ENCODE measurements at places on chromosomes 7 and 10.

- no peak for DNase-seq
Observed at GRCh38 chr10:109126541-109126940, 796.8 kb downstream of the XPNPEP1 start.

GRCh38 chr10:48649349-48649944 lies 35.2 kb upstream of the WDFY4 start:
- no peak for DNase-seq

DNA sequence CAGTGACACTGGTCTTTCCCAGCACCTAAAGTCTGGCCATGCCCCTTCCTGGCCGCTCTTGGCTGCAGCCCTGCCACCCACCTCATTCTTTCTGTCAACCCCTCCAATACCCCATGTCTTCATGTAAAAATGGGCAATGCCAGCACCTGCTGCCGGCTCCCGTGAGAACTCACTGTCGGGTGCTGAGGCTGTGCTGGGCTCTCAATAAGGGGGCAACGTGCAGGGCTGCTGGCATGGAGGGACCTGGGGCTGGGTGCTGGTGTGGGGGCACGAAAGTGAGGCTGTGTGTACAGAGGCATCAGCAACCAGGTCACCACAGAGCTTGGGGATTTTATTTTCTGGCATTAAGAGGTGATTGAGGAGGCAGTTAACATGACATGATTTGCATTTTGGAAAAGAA lies 65.3 kb downstream of the ALOX5 start:
- DNase-seq: no peak

GRCh38 chr7:50497068-50497642 lies 47.0 kb upstream of the FIGNL1 start:
- DNase-seq: no peak

DNA sequence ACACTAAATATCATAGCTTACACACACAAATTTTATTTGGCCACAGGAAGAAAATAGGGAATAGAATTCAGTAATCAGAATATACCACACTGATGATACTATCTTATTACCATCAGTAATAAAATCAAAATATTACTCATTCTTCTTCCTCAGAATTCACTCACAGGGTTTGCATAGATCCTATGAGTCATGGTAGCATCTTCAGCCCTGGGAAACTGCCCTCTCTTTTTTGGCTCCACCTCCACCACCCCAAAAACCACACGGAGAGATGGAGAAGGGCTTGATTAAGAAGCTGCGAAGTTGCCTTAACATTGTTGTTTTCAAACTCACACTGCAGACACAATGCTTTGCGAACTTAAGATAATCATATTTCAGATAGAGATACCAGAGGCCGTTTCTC lies 154.1 kb upstream of the AHR start:
- peak; percentile 60 for DNase-seq

DNA sequence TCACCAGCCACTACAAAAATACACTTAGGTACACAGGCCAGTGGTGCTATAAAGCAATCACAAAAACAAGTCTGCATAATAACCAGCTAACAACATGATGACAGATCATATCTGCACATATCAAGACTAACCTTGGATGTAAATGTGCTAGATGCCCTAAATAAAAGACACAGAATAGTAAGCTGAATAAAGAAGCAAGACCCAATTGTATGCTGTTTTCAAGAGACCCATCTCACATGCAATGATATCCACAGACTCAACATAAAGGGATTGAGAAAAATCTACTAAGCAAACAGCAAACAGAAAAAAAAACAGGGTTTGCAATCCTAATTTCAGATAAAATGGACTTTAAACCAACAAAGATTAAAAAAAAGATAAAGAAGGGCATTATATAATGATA lies 505.4 kb upstream of the FZD8 start:
- no peak for DNase-seq

GRCh38 chr10:129963641-129964501 lies at the start of gene EBF3:
Gene EBF3 (minus strand): TSS chr10:129964274. CDS start chr10:129963768, 506 bp downstream.
- DNase-seq: peak; percentile 26

GRCh38 chr7:541661-542060 lies 22.0 kb upstream of the PDGFA start:
- no peak for DNase-seq

DNA sequence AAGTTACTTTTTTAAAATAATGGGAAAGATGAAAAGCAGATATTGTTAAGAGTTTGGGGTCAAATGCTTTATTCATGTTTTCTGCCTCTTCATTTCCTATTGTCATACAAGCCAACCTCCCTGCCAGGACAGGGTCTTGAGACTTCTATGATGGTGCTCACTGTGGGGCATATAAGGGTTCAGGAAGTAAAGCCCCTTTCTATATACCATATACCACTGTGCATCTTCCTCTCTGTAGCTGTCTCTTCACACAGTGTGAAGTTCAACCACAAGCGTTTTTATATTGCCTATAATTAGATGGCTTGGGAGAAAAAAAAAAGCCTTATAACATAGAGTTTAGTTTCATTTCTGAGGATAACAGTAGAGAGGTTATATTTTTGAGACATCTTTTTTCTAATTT lies 389.8 kb upstream of the SORCS1 start:
- no peak for DNase-seq

GRCh38 chr7:128876127-128876526 lies 13.5 kb downstream of the ATP6V1F start:
- DNase-seq: no peak

DNA sequence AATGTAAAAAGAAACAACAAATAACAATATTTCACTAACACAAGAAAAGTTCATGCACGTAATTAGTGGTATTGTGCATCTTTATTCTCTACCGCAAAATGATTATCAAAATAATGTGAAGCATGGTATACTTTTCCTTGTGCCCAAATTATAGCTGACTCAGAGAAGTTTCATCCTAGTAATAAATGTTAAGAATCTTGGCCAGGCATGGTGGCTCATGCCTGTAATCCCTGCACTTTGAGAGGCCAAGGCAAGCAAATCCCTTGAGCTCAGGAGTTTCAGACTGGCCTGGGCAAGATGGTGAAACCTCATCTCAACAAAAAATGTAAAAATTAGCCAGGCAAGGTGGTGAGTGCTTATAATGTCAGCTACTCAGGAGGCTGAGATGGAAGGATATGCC lies 105.0 kb downstream of the KMT2C start:
- no peak for DNase-seq

DNA sequence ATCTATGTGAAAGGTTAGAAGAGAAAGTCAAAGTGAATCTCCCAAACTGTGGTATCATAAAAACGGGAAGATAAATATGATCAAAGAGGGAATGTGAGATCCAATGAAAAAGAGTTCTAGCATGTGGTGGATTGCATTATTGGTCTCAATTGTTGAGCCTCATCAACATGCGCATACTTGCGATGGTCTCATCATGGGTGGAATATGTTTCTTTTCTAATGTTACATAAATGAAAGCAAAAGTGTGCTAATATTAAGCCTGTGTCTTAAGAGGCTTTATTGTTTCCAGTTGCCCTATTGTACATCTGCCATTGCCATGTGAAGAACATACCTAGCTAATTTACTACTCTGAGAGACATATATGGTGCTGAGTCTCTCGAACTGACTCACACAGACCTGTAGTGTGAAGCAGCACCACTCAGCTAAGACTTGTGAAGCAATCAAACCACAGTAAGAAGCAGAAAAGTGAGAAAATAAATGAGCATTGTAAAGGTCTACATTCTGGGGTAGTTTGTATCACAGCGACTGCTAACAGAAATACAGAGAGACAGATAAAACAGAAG lies 645.5 kb upstream of the PCDH15 start:
- no peak for DNase-seq

GRCh38 chr7:13231216-13231615 lies 543.8 kb downstream of the ARL4A start:
- DNase-seq: no peak

DNA sequence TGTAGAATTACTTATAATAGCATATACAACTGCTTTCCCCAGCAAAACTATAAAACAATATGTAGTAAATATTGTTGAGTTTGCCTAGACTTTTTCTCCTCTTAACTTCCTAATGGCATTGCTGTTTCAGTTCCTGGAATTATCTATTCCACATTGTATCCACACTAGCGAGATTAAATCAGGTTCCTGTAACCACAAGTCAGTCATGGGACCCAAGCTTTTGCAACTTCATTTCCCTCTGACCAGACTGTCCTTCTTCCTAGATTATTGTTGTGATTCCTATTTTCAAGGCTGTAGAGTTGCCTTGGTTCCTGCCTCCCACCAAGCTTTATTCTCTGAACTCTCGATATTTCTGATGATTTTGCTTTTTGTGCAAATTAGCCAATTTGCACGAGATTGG lies 173.3 kb upstream of the ZNF804B start:
- DNase-seq: no peak

DNA sequence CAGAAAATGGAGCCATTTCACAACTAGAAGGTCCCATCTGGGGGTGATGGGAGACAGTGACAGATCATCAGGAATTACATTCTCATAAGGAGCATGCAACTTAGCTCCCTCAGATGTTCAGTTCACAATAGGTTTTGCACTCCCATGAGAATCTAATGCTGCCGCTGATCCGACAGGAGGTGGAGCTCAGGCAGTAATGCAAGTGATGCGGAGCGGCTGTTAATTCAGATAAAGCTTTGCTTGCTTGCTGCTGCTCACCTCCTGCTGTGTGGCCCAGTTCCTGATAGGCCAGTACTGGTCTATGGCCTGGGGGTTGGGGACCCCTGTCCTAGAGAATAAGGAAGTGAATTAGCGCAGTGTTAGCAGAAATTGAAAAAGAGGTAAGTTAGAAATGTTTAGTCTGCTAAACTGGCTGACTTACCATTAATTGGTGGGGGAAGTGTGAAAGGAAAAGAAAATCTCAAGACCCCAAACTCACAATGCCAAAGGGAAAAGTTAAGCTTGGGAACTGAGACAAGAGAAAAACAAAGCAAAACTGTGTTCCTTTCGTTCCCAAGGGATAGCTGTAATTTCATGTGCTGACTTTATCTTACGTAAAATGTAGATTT lies 76.4 kb downstream of the LYZL2 start:
- DNase-seq: no peak

DNA sequence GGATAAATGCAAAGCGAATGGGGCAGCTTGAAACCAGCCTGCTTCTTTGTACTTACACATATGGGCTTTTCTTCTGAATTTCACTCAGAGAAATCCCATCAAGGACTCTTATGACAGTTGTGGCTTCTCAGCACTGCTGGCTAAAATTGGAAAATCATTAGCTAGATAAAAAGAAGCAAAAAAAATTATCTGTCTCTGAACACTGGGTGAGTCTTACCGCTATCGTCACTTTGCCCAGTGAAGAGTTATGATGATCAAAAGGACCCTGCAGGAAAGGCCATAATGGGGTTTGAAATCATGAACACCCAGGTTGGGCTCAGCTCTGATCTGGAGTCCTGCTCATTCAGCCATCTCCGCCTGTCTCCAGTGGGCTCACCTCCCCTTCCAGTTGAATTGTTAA lies 34.3 kb downstream of the AOAH start:
- no peak for DNase-seq

DNA sequence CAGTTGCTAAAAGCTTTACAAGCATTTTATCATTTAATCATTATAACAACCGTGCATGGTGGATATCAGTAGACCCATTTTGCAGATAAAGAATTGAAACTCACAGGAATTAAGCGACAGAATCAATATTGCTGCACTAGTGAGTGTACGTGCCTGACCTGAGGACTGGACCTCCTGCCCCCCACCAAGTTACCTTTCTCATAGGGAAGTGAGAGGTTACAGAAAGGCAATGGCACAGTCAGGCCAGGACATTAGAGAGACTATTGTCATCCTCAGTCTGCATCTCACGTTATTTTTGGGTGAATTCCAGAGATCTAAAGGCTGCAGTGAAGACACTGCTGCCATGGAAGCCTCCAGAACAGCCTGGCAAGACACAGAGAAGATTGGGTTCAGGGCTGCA lies 80.9 kb downstream of the WDFY4 start:
- no peak for DNase-seq

DNA sequence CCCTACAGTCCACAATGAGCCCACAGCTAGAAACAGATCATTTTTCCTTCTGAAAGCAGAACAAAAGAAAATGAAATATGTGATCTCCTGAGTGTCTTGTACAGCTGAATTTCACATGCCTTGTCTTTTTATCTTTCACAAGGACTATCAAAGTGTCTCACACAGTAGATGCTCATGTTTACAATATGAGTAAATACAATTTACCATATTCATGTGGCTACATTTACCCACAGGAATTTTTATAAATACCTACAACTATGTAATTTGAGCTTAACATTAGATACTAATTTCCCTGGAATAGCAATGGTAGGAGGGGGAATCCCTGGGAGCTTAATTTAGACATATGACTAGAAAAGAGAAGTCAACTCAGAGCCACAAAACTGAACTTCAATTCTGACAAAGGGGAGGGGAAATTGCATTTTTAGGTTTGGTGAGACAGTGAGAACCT lies 186.2 kb downstream of the MACC1 start:
- DNase-seq: no peak

DNA sequence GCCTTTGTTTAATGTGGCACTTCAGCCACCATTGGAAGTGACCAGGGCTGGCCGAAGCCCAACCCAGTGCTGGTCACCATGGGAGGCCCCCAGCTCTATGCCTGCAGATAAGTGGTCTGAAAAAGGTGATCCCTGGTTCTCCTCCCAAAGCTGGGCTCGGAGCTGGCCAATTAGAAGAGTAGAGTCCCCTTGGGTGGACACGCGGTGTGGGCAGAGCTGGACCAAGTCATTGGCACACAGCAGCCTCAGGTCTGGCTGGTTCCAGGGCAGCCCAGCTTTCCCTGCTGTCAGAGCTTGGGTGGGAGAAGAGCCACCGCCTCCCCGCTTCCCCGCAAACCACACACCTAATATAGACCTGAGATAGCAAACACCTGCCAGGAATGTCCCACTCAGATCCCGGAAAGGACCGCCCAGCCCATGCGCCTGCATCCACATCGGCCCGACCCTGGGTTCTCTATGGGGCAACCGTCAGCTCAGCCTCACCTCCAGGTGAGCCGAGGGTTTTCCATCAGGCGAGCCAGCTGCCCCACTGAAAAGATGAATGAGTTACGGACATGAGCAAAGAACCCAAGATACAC lies 84.3 kb downstream of the TCERG1L start:
- no peak for DNase-seq

GRCh38 chr7:151754142-151754590 lies 122.7 kb downstream of the PRKAG2 start:
- DNase-seq: no peak

DNA sequence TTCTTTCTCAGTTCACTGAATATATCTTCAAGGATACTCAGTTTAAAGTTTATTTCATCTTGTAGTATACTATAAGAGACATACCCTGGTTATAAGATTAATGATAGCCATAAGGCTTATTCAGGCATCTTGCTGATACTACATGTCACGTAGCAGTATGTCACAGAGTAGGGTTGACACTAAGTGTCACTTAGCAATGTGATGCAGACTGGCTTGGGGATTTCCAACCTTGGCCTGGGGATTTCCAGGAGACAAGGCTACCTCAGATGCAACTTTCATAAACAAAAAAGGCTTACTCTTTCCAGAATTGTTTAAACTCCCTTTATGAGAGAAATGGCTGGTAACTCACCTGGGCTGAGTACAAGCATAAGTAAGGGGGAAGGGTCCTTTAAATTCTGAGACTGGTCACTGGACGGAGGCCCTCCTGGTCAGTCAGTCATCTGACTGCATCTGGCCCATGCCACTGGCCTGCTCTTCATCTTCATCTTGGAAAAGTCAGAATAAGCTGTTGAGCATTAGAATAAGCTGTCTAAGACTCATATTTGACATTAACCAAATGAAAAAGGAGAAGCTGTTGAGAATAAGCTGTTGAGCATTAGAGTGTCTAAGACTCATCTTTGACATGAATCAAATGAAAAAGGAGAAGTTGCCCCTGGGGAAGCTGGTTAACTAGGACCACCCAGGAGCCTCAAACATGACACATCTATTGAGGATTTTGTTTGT lies 9.5 kb downstream of the SLC13A1 start:
- no peak for DNase-seq
